ENCODE measurements at places on chromosomes 1 and 21. TPM values are rescaled to one million over a fixed set of nuclear protein-coding genes. Genes with fewer than 3 reads are reported as not detected.

GMEB1 gene
- total RNA-seq, result 8.7 TPM

NEXN gene
- 6.4 TPM for total RNA-seq

ADAMTSL4 gene
- total RNA-seq, result 7.4 TPM

TMEM125 gene
- 3.9 TPM for total RNA-seq

TCEA3 gene
- 9.6 TPM for total RNA-seq

LCE3D gene
- not detected for total RNA-seq

RNU1-2 gene
- under 0.01 TPM for total RNA-seq

AMPD1 gene
- not detected for total RNA-seq

GBP6 gene
- 4.7 TPM for total RNA-seq

NCAM2 gene
- 0.10 TPM for total RNA-seq

SLC6A17 gene
- 0.35 TPM for total RNA-seq

KLHDC8A gene
- total RNA-seq, result not detected

DNASE2B gene
- total RNA-seq, result not detected

HNRNPCL4 gene
- not detected for total RNA-seq

TRIM17 gene
- total RNA-seq, result 1.5 TPM

PDPN gene
- total RNA-seq, result 0.87 TPM

CNR2 gene
- not detected for total RNA-seq

F3 gene
- total RNA-seq, result 118 TPM

GPR3 gene
- not detected for total RNA-seq

OR2T11 gene
- total RNA-seq, result not detected

PRELP gene
- 0.05 TPM for total RNA-seq

DR1 gene
- total RNA-seq, result 37.7 TPM

NUDT4B gene
- total RNA-seq, result 11.6 TPM

KCNK1 gene
- total RNA-seq, result 11.2 TPM

GNAT2 gene
- total RNA-seq, result not detected

LY9 gene
- not detected for total RNA-seq

HFM1 gene
- 0.35 TPM for total RNA-seq

COL24A1 gene
- total RNA-seq, result under 0.01 TPM

SDF4 gene
- total RNA-seq, result 207 TPM

ATP5IF1 gene
- 168 TPM for total RNA-seq

TMEM82 gene
- not detected for total RNA-seq

C1orf141 gene
- not detected for total RNA-seq

FMO3 gene
- not detected for total RNA-seq

PLA2G2C gene
- not detected for total RNA-seq

TRIM58 gene
- total RNA-seq, result 0.30 TPM

SAMD13 gene
- total RNA-seq, result 1.2 TPM

AKR7A3 gene
- total RNA-seq, result 1.6 TPM

CLEC20A gene
- total RNA-seq, result not detected

KRTAP19-3 gene
- total RNA-seq, result not detected

EFNA1 gene
- total RNA-seq, result 80.4 TPM

PRXL2B gene
- 21.0 TPM for total RNA-seq

ACTN2 gene
- 0.05 TPM for total RNA-seq

FAAH gene
- 16.1 TPM for total RNA-seq

SHISA4 gene
- total RNA-seq, result 16.1 TPM

NTMT2 gene
- not detected for total RNA-seq

DISP1 gene
- total RNA-seq, result 13.5 TPM

XKR8 gene
- 4.2 TPM for total RNA-seq

Data from renal cortical epithelial cell (primary cell).